Adipocyte (in vitro differentiated cells): ENCODE measurements at places on chromosomes 3 and 15.
A peak's percentile ranks its signal among the peaks of the same experiment; 100 is the strongest.

GRCh38 chr3:69936266-69936665 lies 63.3 kb upstream of the SAMMSON start:
- DNase-seq, result no peak

- no peak for DNase-seq
These were observed 7.9 kb downstream of the VIPR1 start for GRCh38 chr3:42510325-42510724.

DNA sequence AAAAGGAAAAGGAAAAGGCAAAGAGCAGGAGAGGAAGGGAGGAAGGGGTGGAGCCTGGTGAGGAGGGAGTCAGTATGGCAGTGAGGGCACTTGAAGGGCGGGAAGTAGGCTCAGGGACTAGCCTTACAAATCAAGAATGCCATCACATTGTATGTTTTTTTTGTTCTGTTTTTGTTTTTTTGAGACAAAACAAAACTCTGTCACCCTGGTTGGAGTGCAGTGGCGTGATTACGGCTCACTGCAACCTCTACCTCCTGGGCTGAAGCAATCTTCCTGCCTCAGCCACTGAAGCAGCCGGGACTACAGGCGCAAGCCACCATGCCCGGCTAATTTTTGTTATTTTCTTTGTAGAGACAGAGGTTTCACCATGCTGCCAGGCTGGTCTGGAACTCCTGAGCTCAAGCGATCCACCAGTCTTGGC lies 10.5 kb upstream of the PIK3CB start:
- no peak for DNase-seq

DNA sequence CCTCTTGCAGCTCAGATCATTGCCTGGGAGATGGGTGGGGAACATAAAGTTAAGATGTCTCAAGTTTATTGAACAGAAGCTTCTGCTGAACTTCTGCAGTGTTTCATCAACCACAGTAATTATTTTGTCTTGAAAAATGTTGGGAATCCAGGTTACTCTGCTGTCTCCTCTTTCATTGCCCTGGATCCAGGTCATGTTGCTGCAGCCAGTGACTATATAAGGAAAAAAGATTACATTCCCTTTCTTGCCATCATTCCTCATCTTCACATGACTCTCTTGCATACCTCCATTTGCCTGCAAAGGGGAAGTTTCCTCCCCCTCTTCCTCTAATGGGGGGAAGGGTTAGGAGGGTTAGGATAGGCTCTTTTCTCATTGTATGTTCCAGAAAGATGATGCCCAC lies 15.1 kb downstream of the GMNC start:
- DNase-seq, result no peak

- peak; percentile 22 for DNase-seq
These were observed 291.5 kb upstream of the ARHGEF26 start for GRCh38 chr3:153829606-153830170.

DNA sequence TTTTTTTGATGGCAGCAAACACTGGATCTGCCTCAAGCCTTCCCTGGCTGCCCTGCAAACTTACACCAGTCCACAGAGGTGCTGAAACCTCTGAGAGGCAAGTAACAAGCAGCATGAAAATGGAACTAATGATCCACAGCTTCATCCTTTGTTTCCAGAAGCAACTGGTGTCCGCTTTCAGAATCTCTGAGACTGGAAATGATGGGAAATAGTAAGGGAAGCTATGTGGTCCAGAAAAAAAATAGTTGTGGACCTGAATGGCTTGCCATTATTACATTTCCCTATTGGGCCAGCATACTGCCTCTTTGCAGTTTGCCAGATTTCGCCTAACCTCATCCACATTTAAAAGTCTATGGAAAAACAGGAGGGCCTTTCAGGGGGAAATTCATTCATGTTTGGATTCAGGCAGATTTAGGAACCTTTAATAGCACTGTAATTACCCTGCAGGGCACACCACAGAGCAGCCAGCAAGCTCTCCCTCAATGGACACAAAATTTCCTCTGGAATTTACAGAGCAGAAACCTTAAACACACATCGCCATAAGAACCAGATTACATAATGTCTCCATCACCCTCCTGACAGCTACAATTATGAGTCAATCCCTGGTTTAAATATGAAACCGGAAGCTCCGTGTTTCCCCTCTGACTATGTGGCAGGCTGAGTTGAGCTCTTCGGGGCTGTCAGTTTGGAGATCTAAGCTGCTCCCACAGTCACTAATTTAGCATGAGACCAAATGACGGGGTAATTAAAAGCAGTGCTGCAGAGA lies 134.4 kb downstream of the TMCO5A start:
- peak; percentile 82 for DNase-seq

DNA sequence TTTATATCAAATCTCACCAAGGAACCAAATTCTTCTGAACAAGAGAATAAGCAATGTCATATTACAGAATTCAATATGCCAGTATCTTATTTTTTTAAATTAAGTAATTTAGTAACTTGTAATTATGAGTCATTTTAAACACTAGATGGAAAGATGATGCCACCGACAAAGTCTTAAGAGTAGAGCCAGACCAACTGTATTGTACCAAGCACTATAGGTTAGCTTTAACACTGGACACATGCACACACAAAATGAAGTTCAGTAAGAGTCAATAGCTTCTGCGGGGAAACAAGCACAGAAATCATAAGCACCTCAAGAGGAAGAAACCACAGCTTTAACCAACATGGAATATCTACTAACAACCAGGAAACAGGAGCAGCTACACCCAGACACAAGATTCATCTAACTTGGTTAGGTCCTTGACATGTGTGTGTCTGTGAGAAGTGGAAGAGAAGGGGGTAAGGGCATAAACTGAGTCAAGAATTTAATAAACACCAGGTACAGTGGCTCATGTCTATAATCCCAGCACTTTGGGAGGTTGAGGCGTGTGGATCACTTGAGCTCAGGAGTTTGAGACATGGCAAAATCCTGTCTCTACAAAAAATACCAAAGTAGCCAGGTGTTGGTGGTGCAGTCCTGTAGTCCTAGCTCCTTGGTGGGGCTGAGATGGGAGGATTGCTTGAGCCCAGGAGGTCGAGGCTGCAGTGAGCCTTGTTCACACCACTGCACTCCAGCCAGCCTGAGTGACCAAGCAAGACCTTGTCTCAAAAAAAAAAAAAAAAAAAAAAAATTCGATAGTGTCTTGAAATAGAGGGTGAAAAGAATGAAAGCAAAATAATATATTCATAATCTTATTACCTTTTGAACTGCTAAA lies 28.9 kb downstream of the DENND4A start:
- no peak for DNase-seq

DNA sequence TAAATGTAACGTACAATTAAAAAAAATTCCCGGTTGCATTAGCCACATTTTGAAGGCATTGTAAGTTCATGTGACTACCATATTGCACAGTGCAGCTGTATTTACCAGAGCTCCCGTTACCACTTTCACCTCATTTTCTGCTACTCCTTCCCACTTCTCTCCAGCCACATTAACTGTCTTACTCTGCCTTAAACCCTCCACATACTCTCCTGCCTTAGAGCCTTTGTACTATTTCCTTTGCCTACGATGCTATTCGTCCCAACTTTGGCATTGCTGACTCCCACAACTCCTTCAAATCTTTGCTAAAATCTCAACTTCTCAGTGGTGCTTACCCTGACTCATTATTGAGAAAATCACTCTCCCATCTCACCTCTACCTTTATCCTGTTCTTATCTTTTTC lies 115.2 kb downstream of the CADM2 start:
- no peak for DNase-seq

DNA sequence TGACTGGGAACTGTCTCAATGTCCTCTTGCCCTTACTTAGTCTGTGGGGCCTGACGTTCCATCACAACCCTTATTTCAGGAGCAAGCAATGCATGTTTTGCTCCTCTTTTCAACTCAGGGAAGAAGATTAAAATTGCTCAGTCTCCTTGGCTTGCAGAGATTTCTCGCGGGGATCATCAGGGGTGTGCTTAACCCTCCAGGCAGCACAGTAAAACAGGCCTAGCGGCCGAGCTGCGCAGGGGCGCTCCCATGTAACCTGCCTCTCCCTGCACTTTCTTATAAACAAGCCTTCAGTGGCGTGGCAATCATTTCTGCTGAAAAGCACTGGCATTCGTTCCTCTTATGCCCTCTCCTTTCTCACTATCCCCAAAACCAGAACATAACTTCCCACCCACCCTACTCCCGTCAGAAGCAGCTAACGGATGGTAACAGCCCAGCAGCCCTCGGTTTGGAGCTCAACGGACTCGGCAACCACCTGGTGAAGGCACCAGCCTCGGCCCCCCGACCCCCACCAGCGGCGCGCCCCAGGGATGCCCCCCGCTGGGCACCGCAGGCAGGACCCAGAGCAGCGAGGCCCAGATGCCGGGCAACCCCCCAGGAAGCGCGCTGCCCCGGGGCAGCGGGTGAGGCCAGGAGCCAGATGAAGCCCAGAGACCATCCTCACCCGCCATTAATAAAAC lies 1.1 kb downstream of the MCF2L2 start:
- no peak for DNase-seq
